KBM-7 (cell line): ENCODE measurements at places on chromosomes 12 and 14.

DNA sequence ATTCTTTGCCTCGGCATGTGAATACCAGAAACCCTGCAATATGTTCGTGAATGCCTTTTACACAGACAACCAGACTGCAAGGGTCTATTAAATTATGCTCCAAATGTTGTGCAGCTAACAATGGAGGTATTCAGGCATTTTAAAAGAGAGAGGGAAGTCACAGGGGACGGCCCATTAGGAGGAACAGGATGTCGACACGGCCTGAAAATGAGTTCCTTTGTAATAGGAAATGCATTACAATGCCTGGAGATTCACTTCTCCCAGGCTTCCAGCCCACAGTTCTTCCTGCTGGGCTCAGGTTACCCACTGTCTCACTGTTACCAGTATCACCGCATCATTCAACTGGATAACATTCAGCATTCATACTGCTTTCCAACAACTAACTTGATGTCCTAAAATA is 2.5 kb downstream of the DUSP6 start:
- DNase-seq: peak; percentile 72

DNA sequence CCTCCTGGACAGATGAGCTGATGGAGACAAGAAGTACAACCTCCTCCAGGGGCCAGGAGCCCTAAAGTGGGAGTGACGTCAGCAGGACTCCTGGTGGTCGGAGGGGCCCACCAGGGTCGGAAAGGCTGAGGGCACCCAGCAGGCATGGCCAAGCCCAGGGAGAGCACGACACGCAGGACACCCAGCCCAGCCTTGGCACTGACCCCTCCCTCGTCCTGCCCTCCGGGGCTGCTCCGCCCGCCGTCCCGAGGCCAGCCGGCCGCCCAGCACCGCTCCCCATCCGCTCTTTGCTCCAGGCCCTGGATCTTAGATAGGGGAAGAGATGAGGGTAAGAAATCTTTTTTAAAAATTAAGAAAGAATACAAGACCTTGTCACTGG is 14.4 kb upstream of the RPLP0 start:
- DNase-seq: no peak

DNA sequence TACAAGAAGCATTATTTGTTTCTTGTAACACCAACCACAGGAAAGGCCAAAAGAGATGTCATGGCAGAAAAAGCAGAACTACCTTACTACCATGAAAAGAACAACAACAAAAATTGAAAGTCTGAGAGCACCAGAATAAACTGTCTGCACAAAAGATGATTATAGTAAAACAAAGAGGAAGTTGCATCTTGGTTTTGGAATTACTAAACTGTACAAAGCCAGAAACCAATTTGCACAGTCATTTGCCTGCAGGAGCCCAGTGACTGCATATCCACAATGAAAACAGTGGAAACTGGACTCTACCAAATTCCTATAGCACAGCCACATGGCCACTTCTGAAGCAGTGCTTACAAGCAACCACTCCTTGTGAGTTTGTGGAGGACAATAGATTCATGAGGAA is 276.2 kb downstream of the SSPN start:
- DNase-seq: peak; percentile 96

- DNase-seq: no peak
Observed at GRCh38 chr12:18970603-18971002, 158.9 kb upstream of the PLEKHA5 start.

DNA sequence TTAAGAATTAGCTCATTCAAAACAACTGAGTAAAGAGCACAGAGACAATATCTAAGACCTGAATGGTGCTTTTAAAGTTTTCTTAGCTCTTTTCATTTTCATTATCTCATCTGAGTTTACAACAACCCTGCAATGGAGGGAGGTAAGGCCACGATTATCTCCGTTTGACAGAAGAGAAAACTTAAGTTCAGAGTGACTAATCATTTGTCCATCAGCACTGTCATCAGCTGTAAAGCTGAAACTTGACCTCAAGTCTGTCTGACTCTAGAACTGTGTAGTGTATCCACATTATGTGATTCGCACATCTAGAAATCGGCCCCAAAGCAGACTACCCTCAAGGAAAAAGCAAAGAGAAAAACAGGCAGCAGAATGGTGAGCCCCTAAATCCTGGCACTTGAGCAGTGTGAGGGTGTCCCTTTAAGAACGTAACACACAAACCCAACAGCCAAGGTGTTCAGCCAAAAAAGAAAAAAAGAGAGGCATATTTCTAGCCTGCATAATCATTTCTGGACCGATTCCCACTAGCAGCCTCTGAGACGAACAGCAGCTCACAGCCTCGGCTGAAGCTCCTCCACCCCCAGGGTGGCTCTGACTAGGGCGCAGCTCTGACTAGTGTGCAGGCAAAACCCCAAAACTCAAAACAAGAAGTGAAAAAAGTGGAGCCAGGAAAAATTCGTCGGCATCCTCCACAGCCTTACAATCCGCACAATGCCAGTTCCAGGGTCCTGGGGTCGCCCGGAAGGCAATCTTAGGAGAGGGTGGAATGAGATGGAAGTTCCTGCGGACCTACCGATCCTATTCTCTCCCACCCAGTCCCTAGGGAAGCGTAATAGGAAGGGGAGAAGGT is 1.6 kb downstream of the STXBP6 start:
- DNase-seq: no peak

DNA sequence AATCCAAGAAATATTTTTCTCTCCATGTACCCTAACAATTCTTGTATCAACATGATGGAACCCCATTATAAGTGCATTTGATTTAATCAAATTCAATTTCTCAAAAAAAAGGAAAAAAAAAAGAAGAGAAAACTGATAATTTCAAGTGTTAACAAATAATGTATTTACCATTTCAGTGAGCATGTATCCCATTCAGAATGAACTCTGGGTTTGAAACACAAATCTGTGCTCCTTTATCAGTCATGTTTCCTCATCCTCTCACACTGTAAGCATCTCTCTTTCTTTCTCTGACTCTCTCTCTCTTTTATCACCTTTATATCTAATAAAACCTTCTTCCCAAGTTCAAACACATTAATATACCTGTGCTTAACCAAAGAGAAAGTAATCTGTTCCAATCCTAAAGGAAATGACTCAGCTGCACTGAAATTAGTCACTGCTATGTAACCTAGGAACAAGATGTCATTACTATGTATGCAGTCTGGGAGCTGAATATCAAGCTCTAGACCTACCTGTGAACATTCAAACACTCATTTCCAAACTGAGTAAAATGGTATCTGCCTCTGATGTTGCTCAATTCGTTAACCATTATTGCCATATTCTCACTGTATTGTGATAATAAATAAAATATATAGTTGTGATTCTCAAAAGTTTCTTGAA is 135.0 kb upstream of the LRIG3 start:
- DNase-seq: no peak

- no peak for DNase-seq
Observed at GRCh38 chr14:62234849-62235248, 472.6 kb downstream of the SNAPC1 start.

- DNase-seq: peak; percentile 59
Observed at GRCh38 chr12:911191-911826, 38.2 kb downstream of the RAD52 start.

DNA sequence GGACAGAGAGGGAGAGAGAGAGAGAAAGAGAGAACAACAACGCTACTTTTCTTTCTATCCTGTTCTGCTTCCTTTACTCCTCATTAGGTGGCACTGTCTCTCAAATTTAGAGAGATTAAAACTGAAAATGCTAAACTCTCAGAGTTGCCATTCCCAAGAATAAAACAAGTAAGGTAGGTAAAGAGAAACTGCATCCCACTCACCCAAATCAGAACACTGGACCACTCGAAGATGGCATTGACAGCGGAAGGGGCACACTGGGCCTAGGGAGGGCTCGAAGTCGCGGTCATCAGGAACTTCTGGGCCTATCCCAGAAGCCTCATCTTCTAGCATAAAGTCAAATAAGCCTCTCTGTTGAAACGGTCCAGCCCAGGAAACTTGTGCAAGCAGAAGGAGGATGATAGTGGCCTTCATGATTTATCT is 4.5 kb downstream of the DCN start:
- DNase-seq: peak; percentile 3

- no peak for DNase-seq
Observed at GRCh38 chr12:64054079-64054520, 168.0 kb downstream of the KICS2 start.

GRCh38 chr14:50085570-50086320 is 30.6 kb downstream of the VCPKMT start:
- DNase-seq: no peak

DNA sequence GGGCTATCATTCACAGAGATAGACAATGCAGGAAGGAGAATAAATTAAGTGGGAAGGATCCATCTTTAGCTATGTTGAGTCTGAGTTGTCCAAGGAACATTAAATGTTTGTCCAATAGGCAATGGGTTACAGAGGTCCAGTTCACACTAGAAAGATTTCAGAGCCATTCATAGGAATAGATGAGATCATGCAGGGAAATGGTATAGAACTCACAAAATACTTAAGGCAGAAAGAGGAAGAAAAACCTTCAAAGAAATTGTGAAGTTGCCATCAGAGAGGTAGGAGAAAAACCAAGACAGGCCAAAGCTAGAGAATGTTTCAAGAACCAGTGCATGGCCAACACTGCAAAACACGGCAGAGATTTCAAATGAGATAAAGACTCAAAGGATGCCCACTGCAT is 94.1 kb downstream of the PHLDA1 start:
- DNase-seq: no peak

DNA sequence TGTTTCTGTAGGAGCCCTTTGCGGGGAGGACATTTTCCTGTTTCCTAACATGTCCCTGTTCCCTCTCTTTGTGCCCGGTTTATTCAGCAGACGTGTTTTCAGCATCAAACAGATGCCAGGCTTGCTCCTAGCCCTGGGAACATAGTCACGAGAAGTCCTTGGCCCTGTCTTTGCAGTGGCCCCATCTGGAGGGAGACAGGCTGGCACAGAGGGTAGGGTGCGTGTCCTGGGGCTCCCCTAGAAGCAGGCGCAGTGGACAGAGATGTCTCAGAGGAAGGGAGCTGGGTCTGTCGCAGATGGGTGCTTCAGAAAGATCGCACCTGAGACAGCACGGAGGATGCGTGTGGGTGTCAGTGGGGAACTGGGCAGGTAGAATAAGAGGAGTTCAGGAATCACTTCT is 75.0 kb upstream of the DYNC1H1 start:
- no peak for DNase-seq

GRCh38 chr12:51432921-51433320 is 8.3 kb downstream of the SLC4A8 start:
- no peak for DNase-seq

DNA sequence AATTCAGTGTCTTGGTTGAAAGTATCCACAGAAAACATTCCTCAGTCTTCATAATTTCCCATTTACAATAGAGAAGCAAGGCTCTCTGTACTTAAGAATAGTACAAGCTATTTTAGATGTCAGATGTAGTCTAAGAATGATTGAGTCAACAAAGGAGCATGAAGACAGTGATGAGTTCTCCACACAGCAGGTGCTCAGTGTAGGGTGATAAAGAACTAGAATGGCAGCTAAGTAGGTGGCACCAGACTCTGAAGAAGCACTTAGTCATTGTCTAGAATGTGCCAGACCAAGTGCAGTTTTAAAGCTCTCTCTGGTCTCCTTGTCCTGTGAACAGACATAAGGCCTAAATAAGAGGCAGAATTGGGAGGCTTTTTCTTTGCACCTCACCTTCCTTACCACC is 504.6 kb downstream of the NRXN3 start:
- no peak for DNase-seq

DNA sequence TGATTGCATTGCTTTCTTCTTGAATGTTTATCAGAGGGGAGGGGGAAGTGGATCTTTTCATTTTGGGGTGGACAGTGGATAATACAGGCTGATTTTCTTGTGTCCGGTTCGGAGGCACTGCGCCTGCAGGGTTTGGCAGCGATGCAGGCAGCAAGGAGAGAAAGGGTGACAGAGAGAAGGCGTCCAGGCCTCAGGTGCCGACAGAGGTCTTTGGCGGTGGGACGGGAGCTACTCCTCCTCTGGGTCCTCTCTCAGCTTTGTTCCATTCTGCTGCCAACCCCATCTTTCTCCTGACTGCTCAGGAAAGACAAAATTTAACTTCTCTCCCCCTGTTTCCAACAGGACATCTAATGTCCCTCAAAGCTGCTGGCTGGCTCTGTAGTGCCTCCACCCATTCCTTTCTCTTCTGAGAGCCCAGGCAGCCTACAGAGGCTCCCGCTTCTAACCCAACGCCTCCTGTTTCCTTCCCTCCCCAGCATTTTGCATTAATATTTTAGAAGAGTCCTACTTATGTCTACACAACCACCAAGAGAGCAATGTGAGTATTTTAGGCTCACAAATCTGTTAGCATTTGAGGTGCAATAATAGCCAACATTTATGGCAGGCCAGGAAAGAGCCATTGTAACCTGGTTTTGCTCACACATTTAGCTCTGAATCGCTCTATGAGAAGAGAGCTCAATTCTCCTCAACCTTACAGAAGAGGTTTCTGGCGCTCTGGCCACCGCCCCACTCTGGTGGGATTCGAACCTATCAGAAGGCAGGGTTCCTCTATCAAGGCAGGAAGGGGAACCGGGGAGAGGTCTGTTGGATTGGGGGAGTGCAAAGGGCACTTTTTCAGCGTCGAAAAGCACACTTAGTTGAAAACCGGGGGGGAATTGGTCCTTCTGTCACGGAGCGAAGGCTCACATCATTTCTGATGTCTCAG is 7.1 kb upstream of the TBX5 start:
- no peak for DNase-seq

DNA sequence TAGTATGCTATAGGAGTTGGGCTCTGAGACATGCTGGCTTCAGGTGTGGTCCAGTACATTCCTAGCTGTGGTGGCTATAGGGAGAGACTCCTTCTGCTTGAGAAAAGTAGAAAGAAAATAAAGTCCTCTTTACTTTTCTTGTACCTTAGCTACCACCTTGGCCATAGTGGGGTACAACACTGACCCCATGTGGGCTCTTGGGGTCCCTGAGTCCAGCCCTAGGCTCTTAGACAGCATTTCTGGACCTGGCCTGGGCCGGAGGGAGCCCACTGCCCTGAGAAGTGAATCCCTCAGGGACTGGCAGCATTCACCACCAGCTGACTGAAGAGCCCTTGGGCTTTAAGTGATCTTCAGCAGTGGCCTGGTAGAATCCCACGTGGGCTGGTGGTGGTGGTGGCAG is 143.1 kb downstream of the SYT10 start:
- DNase-seq: no peak

DNA sequence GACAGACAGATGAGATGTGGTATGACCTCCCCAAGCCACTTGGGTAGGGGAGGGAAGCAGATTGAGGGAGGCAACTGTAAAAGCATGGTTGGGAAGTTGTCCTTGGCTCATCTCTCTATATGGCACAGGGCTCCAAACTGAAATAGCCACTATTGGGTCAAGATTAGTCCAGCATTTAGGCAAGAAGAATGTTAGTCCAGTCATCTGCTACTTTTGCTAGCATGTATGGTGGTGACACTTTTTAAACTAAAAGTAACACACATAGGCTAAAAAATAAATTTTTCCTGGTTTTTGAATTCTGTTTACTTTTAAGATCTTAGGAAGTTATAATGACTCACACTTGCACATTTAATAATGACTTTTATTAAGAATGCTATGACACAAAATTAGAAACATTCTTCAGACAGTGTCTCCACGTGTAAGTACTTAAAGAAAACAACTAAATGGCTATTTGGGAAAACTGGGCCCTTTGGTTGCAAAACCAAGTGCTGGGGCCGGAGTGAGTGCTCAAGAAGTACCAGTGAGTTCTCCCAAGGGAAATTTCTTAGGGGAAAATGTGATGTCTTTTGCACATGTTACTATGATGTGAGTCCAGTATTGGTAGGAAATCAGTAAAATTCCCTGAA is 179.1 kb upstream of the HIF1A start:
- no peak for DNase-seq
